ENCODE measurements at places on chromosomes 13 and 19.

DNA sequence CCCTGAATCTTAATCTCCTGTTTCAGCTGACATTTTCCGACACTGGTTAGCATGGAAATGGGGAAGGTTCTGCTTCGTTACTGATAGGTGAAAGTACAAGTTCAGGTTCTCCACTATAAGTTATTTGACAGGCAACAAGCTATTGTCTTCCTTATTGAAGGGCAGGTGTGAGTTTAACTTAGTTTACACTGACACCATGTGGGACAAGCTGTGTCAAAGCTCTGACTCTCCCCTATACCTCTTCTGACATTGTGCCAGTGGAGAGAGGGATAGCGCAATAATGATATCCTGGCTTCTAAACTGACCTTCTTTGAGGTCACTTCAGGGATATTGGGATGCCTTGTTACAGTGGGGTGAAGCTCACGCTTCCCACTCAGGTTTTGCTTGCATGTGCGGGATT lies 587.0 kb upstream of the SLITRK5 start:
- DNase-seq, result no peak

GRCh38 chr13:51397262-51397941 lies 55.4 kb downstream of the INTS6 start:
- no peak for DNase-seq

- no peak for DNase-seq
Observed at GRCh38 chr19:13133241-13133870, 15.3 kb downstream of the NACC1 start.

DNA sequence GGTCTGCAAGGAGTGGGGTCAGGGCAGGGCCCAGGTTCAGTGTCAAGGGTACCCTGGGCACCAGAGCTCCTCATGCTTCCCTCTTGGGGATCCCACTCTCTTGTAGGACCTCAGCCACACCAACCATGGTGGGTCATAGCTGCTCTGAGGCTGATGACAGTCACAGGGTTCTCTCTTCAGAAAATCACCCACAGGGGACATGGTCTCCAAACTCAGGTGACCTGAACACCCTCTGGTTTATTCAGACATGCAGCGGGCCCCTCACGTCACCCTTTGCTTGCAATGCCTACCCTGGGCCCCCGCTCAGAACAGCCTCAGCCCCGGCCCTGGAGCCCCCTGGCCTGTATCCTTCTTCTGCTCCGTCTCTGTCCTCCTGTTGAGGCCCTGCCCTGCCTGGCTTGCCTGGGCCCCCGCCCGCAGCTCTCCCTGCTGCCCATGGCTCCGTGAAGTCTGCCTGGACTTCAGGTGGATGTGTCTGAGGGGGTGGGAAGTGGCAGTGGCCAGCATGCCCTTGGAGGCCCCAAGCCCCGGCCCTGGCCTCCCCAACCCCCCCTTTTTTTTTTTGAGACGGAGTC lies 20.4 kb downstream of the CHERP start:
- DNase-seq, result no peak

GRCh38 chr19:7254590-7254989 lies 39.6 kb downstream of the INSR start:
- no peak for DNase-seq

GRCh38 chr13:29730253-29730652 lies 120.2 kb downstream of the UBL3 start:
- DNase-seq, result no peak

GRCh38 chr19:44869733-44870470 lies 21.2 kb upstream of the TOMM40 start:
- no peak for DNase-seq

GRCh38 chr19:57653689-57654088 lies 15.0 kb upstream of the ZSCAN4 start:
- DNase-seq, result no peak

DNA sequence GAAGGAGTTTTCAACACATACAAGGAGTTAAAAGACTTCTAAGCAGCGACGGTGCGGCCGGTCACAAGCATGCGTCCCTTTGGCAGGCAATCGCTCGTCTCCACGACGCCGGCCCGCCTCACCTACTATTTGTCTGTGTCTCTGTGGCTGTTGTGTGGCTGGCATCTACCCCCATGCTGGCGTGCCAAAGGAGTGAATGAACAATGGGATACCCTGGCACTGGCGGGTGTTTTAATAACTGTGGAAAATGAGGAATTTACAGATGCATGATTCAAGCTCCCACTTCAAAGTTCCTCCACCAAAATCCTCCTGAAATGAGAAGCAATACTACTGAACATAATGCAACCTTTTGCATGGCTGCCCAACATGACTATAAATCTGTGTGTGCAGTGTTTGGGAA lies 176.6 kb downstream of the KLF5 start:
- DNase-seq, result no peak

- no peak for DNase-seq
Observed at GRCh38 chr13:93529961-93530360, 303.4 kb downstream of the GPC6 start.

- no peak for DNase-seq
Observed at GRCh38 chr13:93248627-93249047, 22.0 kb downstream of the GPC6 start.

- DNase-seq, result no peak
Observed at GRCh38 chr13:90683711-90684131, 663.8 kb upstream of the MIR17HG start.

GRCh38 chr19:14694641-14695266 lies 4.9 kb downstream of the ZNF333 start:
- DNase-seq, result no peak
